Thoracic aorta (tissue), 2 donors: ENCODE measurements at places on chromosomes 3 and 15.

GRCh38 chr3:37770336-37770735, 91.3 kb upstream of the CTDSPL start:
- H3K4me1 ChIP-seq = peaks cover 83% of the 10 kb centered on the region
- H3K36me3 ChIP-seq = no peaks in the 10 kb centered on the region
- no peak for DNase-seq
- H3K4me3 ChIP-seq = no peak overlapping the region
- H3K27ac ChIP-seq = peak overlapping the region; percentile 72

DNA sequence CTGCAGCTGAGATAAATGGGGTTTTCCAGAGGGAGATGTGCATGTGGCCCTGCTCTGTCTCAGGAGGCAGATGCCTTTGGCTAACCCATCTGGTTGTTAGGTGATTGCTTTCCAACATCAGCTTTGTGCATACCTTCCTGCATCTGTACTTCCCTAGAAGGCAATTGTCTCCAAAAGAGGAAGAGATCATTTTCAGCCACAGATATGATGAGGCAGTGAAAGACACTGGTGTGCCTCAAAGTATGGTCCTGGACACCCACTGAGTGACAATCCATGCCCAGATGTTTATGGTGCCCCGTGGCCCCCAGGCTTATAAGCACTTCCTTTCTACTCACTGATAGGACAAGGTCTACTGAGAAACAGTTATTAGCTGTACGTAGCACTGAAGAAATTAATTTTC, 117.5 kb upstream of the NR2F2 start:
- H3K36me3 ChIP-seq = no peaks in the 10 kb centered on the region
- no peak for DNase-seq
- no peak overlapping the region for H3K27ac ChIP-seq
- no peaks in the 10 kb centered on the region for H3K27me3 ChIP-seq
- H3K4me3 ChIP-seq = no peak overlapping the region
- H3K4me1 ChIP-seq = no peaks in the 10 kb centered on the region

DNA sequence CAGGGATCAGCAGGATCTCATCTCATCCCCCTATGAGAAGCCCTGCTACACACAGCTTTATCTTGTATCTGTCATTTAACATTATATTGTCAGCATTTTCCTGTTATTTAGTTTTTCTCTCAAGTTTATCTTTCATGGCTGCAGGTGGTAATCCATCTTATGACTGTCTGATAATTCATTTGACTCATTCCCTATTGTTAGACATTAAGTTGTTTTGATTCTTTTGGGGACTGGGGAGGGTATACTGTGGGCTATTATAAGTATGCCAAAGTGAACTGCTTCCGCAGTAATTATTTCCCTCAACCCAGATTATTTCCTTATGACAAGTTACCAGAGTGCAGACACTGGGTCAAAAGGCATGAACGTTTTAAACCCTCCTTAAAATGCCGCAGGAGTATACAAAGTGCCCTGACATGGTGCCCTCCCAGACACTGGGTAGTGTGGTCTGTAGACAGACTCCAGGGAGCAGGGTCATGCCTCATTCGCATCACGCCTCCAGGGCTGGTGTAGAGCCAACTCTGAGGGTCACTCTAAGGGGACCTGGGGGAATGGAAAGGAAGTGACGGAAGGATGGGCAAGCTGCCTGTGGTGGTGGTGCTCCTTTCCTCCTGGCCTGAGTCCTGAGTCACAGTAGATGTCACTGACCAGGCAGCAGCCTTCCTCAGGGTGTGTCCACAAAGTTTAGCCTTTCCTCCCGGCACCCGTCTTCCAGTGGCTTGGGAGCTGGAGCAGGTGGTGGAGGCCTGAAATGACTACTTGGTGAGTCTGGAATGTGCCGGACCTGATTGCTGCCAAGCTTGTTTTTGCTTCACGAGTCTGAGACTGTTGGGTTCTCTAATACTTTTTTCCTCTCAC, 11.6 kb downstream of the GPR160 start:
- no peak overlapping the region for H3K27ac ChIP-seq
- H3K27me3 ChIP-seq = no peaks in the 10 kb centered on the region
- DNase-seq = no peak
- H3K4me3 ChIP-seq = no peak overlapping the region

- H3K36me3 ChIP-seq = no peaks in the 10 kb centered on the region
- no peak for DNase-seq
- H3K4me1 ChIP-seq = peaks cover 5% of the 10 kb centered on the region
- H3K27me3 ChIP-seq = no peaks in the 10 kb centered on the region
- no peak overlapping the region for H3K4me3 ChIP-seq
- no peak overlapping the region for H3K27ac ChIP-seq
Measured at GRCh38 chr3:47365213-47366153, 15.3 kb upstream of the PTPN23 start.

GRCh38 chr3:165624761-165625160, 212.5 kb downstream of the BCHE start:
- H3K4me3 ChIP-seq = no peak overlapping the region
- H3K27ac ChIP-seq = no peak overlapping the region
- H3K36me3 ChIP-seq = no peaks in the 10 kb centered on the region

GRCh38 chr3:142735462-142735861, 11.6 kb downstream of the TRPC1 start:
- no peaks in the 10 kb centered on the region for H3K4me1 ChIP-seq
- H3K4me3 ChIP-seq = no peak overlapping the region
- no peaks in the 10 kb centered on the region for H3K27me3 ChIP-seq
- H3K27ac ChIP-seq = no peak overlapping the region

DNA sequence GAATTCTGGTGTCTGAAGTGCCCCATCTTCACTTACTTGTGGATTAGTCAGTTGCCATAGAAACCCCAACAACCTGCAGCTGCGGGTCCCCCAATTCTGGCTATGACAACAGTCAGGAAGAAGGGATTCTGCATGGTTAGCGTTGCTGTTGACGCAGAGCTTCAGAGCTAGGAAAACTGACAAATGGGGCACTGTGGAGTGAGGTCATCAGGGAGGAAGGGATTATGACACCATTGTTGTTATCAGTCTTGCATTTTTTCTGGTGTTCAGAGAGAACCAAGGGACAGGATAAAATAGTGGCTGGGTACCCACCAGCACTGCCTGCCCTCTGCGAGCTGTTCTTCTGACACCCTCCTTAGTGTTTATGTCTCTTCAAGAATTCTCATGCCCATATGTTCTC, 367.7 kb upstream of the ARRDC4 start:
- H3K4me3 ChIP-seq = no peak overlapping the region
- DNase-seq = no peak
- H3K27ac ChIP-seq = no peak overlapping the region
- H3K4me1 ChIP-seq = no peaks in the 10 kb centered on the region
- no peaks in the 10 kb centered on the region for H3K27me3 ChIP-seq

- peaks cover 15% of the 10 kb centered on the region for H3K36me3 ChIP-seq
- H3K4me1 ChIP-seq = peaks cover 37% of the 10 kb centered on the region
- no peak overlapping the region for H3K4me3 ChIP-seq
- no peak overlapping the region for H3K27ac ChIP-seq
Measured at GRCh38 chr15:59224474-59224873, 17.8 kb downstream of the LDHAL6B start.
